Erythroblast (primary cell): ENCODE measurements at places on chromosomes 5 and 9.

- no peak for DNase-seq
Observed at GRCh38 chr5:114822863-114823262, 346.8 kb downstream of the TRIM36 start.

DNA sequence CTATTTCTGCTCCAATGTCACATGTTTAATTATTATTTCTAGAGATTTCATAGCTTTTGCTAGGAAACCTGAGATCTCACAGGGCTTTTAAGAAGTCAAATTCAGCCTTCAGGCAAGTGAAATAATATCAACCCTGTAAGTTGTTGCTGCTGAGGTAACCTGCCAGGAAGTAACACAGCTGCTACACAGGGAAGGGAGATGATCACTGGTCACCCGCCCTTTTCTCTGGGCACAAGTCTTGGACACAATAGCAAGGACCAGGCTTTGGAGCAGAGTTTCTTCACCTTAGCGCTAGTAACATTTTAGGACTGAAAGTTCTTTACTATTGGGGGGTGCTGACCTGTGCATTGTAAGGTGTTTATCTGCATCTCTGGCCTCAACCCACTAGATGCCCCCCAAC lies 50.1 kb downstream of the PTTG1 start:
- DNase-seq, result no peak

DNA sequence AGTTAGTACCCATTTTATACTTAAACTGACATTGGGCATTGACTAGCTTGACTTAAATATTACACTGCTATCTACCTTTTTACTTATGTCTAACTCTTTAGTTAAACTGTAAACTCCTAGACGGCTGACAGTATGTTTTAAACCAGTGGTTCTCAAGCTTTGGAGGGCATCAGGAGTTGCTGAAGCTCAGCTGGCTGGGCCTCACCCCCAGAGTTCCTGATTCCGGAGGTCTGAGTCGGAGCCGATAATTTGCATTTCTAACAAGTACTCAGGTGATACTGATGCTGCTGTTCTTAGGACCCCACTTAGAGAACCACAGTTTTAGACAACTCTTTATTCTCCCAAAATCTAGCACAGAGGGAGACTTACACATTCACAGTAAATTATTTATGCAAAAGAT lies 63.3 kb upstream of the PCA3 start:
- DNase-seq, result no peak

GRCh38 chr5:133129950-133130349 lies 78.1 kb downstream of the HSPA4 start:
- DNase-seq, result no peak

DNA sequence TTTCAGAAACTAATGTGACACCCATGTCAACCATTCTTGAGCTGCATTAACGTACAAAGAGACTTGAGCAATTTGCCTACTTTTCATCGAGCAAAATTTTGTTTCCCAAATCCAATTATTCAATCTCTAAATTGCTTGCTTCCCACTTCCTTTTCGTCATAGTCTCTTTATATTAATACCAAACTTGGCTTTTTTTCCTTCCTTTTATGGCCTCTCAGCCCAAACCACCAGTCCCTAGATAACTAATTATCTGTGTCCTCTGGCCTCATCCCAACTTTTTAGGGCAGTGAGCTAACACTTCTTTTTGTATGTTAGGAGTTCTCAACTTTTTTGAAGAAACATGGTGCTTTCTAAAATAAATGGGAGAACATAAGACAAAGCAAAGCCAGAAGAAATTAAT lies 155.5 kb upstream of the S1PR3 start:
- DNase-seq, result no peak

GRCh38 chr5:108670591-108671289 lies 77.0 kb upstream of the FER start:
- no peak for DNase-seq

DNA sequence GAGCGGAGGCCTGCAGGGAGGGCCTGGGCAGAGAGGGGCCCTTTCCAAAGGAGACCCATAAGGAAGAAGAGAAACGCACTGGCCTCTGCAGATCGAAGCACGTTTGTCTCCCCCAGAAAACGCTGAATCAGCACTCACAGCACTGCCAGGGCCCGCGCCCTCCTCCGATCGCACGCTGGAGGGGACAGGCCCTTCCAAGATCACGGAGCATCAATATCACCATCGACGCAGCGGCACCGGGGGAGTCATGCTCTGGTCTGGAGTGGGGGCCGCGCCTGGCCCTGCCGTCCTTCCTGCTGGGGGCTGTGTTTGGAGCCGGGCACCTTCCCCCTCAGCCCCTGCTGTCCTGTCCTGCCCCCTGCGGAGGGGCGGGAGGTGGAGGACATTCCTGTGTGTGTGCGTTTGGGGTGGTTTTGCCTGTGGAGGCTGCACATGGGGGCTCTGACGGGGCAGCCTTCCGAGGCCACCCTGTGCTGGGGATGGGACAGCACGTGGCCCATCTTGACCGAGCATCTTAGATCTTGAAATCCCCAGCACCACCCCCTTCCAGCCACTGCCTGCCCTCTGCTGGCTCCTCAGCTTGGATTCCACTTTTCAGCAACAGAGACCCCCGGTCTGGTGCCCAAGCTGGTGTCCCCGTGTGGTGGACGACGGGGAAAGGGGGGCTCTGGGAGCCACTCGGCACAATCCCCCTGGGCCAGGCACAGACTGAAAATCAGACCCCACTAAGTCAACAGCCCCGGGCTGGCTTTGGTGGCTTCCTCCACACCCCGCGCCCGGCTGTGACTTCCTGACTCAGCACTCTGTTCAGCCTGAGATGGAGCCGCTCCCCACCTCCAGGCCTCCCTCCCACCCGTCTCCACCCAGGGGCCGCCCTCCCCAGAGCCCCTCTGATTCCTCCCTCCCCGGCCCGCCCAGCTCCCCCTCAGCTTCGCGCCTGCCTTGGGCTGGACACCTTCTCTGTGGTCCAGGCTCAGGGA lies 8.3 kb downstream of the TMEM250 start:
- peak; percentile 85 for DNase-seq

- DNase-seq, result no peak
Observed at GRCh38 chr9:12629067-12629466, 64.1 kb upstream of the TYRP1 start.

DNA sequence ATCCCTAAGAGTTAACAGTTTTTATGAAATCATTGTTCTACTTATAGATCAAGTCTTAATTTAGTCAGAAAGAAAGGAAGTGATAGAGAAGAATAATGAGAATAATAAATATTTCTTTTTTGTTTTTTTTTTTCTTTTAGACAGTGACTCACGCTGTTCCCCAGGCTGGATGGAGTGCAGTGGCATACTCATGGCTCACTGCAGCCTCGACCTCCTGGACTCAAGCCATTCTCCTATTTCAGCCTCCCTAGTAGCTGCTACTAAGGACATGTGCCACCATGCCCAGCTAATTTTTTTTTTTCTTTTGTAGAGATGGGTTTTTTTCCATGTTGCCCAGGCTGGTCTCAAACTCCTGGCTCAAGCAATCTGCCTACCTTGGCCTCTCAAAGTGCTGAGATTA lies 11.0 kb downstream of the IFNA21 start:
- no peak for DNase-seq

- no peak for DNase-seq
Observed at GRCh38 chr9:78982849-78983248, 588.9 kb upstream of the TLE4 start.
